ENCODE measurements at places on chromosomes 4 and X. TPM values are rescaled to one million over a fixed set of nuclear protein-coding genes. Genes with fewer than 3 reads are reported as not detected.

GRCh38 chrX:112078606-112079005, 4.0 kb downstream of the TRPC5 start:
- no peak overlapping the region for H3K4me3 ChIP-seq
- H3K4me1 ChIP-seq: no peaks in the 10 kb centered on the region
- peaks cover 57% of the 10 kb centered on the region for H3K27me3 ChIP-seq
- H3K36me3 ChIP-seq: no peaks in the 10 kb centered on the region
- no peak overlapping the region for H3K27ac ChIP-seq

DNA sequence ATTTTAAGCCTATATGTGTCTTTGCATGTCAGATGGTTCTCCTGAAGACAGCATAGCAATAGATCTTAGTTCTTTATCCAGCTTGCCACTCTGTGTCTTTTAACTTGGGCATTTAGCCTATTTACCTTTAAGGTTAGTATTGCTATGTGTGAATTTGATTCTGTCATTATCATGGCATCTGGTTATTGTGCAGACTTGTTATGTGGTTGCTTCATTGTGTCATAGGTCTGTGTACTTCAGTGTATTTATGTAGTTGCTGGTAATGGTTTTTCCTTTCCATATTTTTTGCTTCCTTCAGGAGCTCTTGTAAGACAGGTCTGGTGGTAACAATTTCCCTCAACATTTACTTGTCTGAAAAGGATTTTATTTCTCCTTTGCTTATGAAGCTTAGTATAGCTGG, 1443.5 kb downstream of the FAM133A start:
- no peaks in the 10 kb centered on the region for H3K27me3 ChIP-seq
- H3K36me3 ChIP-seq: no peaks in the 10 kb centered on the region
- no peaks in the 10 kb centered on the region for H3K4me1 ChIP-seq
- H3K27ac ChIP-seq: no peak overlapping the region
- DNase-seq: no peak

GRCh38 chr4:79450053-79450452, 42.0 kb upstream of the GK2 start:
- no peaks in the 10 kb centered on the region for H3K27me3 ChIP-seq
- no peaks in the 10 kb centered on the region for H3K36me3 ChIP-seq

- H3K4me3 ChIP-seq: no peak overlapping the region
- no peak for DNase-seq
- H3K4me1 ChIP-seq: no peaks in the 10 kb centered on the region
- no peaks in the 10 kb centered on the region for H3K27me3 ChIP-seq
Measured at GRCh38 chr4:104413487-104413886, 81.2 kb downstream of the CXXC4 start.

The CT47C1 gene
- total RNA-seq: not detected

The GRID2 gene
- not detected for total RNA-seq
